SHP77 (cell line): ENCODE measurements at places on chromosomes 2 and 18.
A peak's percentile ranks its signal among the peaks of the same experiment; 100 is the strongest.

DNA sequence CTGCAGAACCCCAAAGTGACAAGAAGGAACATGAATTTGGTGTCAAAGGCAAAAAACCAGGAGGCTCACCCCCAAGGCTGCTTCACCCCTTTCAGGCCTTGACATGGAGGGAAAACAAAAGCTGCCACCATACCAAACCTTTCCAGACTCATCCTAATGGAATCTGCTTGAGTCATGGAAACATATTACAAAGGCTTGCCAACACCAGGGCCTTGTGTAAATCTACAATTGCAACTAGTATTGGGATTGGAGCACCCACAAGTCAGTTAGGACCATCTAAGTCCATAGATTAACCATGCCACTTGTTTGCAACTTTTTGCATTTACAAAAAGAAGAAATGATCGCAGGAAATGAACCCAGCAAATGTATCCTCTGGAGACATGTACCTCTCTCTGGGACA, 297.6 kb downstream of the CDCA7 start:
- no peak for DNase-seq

GRCh38 chr18:41731884-41732283, 223.2 kb upstream of the PIK3C3 start:
- no peak for DNase-seq

DNA sequence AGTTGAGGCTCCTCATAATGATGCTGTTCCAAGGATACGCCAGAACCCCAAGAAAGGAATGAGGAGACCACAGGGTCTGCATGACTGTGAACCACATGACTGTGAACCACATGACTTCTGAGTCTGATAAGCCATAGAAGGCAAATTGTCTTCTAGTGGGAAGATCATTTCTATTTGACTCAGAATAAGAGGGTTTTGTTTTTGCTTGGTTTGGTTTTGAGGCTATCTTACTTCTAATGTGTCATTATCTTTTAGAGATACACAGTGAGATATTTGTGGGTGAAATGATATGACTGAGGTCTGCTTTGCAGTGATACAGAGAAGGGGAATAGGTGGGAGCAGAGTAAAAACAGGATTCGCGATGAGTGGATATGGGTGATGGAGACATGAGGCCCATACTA, 28.9 kb upstream of the BCL2L11 start:
- no peak for DNase-seq

- no peak for DNase-seq
Measured at GRCh38 chr2:98102878-98103277, 15.9 kb downstream of the VWA3B start.

- DNase-seq, result no peak
Measured at GRCh38 chr2:111676291-111676822, 207.6 kb downstream of the ANAPC1 start.

GRCh38 chr18:63140997-63141777, 178.4 kb downstream of the BCL2 start:
- DNase-seq, result peak; percentile 29
